ENCODE measurements at places on chromosomes 3 and 15. TPM values are rescaled to one million over a fixed set of nuclear protein-coding genes. Genes with fewer than 3 reads are reported as not detected.

LTF gene
- total RNA-seq = 0.28 TPM

CHRFAM7A gene
- total RNA-seq = 3.8 TPM

SAXO2 gene
- total RNA-seq = 0.11 TPM

TTC21A gene
- total RNA-seq = 0.86 TPM

FBN1 gene
- total RNA-seq = 70.3 TPM

SERINC4 gene
- total RNA-seq = not detected

AMT gene
- total RNA-seq = 0.53 TPM

DNA sequence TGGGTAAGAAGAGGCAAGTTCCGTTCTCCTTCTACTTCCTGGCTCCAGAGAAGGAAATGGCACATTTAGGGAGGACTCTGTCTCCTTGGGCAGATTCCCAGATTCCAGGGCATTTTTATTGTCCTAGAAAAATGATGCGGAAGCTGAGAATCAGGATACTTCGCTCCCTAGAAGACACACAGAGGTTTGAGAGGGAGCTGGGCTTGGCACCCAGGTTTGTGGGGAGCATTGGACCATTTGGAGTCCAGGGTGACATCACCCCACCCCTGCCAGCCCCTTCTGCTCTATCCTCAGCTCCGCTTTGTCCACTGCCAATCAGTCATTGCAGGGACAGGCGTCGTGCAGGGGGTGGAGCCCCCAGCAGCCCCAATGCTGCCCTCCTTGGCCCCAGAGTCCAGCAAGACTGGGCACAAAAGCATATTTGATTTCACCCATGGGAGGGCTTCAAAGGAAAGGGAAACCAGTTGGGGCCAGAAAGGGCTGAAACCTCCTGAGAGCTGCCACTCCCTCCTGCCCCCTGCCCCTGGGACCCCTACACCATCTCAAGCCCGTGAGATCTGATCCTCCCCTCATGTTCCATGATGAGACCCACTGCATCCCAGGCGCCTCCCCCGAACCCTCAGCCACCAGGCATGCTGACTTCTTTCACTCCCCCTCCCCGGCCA is 129.8 kb upstream of the MEF2A start:
- DNase-seq = no peak

DNA sequence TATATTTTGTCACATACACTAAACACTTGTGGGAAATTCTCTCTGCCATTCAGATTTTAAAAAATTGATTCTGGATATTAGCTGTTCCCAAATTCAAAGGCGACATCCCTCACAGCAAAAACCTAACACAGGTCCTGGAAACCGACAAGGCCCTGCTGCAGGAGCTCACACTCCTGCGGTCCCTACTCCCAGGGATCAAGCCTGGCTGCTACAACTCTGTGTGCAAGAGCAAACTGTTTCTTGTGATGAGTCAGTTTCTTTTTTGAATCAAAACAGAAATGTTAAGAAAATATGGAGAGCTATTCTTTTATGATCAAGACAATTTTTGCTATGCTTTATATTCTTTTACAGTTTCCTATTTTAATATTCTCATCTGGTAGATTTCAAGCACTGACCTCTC is 51.0 kb upstream of the TJP1 start:
- DNase-seq = no peak

GRCh38 chr3:60309539-60310268 is 941.5 kb downstream of the FHIT start:
- DNase-seq = no peak

- no peak for DNase-seq
These were observed 256.4 kb downstream of the NR2F2 start for GRCh38 chr15:96586901-96587300.

DNA sequence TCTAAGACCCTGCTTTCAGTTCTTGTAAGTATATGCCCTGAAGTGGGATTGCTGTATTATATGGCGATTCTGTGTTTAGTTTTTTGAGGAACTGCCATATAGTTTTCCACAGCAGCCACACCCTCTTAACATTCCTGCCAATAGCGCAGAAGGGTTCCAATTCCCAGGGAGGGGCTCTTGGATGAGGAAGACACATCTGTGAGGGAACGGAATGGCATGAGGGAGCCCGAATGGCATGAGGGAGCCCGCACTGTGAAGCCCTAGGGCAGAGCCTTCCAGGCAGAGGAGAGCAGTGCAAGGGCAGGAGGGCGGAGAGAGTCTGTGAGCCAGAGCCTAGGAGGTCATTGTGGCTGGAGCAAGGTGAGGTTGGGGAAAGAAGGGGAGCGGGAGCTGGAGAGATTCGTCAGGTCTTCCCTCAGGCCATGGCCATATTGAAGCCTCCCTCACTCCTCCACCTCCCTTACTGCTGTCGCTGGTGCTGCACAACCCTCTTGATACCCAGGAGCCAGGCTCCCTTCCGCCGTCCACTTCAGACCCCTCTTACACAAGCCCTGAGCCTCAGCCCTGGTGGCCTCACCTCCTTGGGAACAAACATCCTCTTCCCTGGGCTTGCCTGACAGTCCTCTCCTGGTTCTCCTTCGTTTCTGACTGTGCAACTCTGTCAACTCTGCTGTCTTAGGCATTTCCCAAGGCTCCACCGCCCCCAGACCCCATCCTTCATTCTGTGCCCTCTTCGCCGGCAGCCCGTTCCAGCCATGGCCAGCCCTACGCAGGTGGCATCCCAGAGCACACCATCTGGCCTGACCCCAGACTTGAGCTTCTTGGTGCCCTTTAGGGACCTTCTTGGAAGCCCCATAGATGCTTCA is 51.4 kb downstream of the FGD5 start:
- no peak for DNase-seq

GRCh38 chr15:58463815-58464650 is 32.2 kb downstream of the LIPC start:
- no peak for DNase-seq
